ENCODE measurements at places on chromosomes 6 and 20.
A peak's percentile ranks its signal among the peaks of the same experiment; 100 is the strongest.

DNA sequence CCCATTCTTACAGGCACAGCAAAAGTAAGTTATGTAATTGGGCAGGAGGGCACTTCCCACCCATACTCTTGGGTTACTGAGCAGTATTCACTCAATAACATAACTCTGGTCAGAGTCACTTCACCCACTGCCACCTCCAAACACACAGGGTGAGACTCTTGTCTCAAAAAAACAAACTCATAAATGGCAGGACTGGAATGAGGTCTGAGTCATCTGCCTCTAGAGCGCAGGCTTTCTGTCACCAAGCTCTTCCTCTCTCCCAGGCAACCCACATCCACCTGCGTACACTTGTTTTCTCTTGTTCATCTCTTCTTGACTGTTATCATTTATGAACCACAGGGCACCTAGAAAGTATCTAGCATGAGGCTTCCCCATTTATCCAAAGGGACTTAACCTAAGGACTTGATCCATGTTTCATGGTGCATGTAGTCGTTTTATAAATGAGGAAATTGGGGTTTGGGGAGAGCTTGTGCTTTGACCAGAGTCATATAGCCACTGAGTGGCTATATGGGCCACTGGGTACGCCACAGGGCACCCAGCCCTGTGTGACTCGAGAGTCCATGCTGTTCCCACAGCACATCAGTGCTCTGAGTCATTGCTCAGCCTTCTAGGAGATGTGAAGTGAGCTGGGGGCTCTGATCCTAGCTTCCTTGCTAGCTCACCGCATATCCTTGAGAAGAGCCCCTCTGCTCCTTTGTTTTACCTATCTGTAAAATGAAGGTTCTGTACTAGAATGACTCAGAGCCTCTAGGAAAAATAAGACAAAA is 22.4 kb downstream of the C20orf173 start:
- no peak for DNase-seq

GRCh38 chr6:169854813-169855212 is 103.4 kb downstream of the ERMARD start:
- DNase-seq: no peak

GRCh38 chr20:20237093-20237959 is 130.6 kb upstream of the INSM1 start:
- DNase-seq: peak; percentile 33

DNA sequence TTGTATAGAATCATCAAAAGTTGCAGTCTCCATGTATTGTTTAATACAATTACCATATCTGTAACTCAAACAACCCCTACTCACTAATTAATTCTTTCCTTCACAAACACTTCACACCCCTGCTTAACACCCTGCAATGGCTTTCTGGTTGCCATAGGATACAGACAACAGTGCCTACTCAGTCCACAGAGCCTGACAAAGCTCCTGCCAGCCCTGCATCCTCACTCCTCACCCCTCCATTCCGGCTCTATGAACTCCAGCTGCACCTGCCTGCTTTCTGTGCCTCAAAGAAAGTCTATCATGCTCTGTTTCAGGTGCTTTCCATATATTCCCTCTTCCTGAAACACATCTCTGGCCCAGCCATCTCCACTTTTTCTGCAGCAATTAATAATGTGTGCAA is 253.4 kb downstream of the HACE1 start:
- DNase-seq: peak; percentile 73

DNA sequence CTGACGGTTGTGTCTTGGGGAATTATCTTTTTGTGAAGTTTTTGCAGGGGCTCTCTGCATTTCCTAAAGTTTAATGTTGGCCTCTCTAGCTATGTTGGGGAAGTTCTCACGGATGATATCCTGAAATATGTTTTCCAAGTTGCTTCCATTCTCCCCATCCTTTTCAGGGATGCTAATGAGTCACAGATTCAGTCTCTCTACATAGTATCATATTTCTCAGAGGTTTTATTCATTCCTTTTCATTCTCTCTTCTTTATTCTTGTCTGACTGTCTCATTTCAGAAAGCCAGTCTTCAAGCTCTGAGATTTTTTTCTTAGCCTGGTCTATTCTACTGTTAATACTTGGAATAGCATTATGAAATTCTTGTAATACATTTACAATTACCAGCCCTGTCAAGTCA is 61.3 kb downstream of the UNC5CL start:
- no peak for DNase-seq

GRCh38 chr20:47606983-47607613 is 105.4 kb downstream of the NCOA3 start:
- DNase-seq: no peak

GRCh38 chr6:15090145-15090579 is 155.7 kb upstream of the JARID2 start:
- DNase-seq: no peak

- DNase-seq: peak; percentile 68
Observed at GRCh38 chr20:25220021-25220730, 24.7 kb downstream of the ENTPD6 start.

GRCh38 chr6:13338038-13338437 is 9.7 kb upstream of the TBC1D7 start:
- DNase-seq: no peak

- no peak for DNase-seq
Observed at GRCh38 chr6:4986999-4987398, 16.8 kb downstream of the RPP40 start.

DNA sequence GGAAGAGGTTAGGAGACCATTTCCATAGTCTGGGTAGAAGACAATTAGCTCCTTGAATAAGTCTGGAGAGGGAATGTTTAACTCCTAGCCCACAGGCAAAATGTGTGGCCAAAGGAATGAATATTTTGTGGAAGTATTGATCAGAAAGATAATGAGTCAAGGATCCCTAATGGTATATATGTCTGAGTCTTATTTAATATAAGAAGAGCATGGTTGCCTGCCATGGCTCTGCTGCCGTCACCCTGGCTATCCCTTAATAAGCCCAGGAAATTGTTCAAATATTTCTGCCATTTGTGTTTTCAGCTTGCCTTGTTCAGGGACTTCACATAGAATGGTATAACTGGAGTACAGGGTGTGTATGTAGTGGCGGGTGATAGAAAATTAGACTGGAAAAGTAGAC is 18.1 kb upstream of the CALHM6 start:
- DNase-seq: no peak

- no peak for DNase-seq
Observed at GRCh38 chr6:13081189-13081563, 247.2 kb downstream of the TBC1D7 start.

- DNase-seq: no peak
Observed at GRCh38 chr6:168415098-168415992, 25.6 kb upstream of the SMOC2 start.

GRCh38 chr20:14664101-14664500 is 326.7 kb upstream of the FLRT3 start:
- DNase-seq: no peak

DNA sequence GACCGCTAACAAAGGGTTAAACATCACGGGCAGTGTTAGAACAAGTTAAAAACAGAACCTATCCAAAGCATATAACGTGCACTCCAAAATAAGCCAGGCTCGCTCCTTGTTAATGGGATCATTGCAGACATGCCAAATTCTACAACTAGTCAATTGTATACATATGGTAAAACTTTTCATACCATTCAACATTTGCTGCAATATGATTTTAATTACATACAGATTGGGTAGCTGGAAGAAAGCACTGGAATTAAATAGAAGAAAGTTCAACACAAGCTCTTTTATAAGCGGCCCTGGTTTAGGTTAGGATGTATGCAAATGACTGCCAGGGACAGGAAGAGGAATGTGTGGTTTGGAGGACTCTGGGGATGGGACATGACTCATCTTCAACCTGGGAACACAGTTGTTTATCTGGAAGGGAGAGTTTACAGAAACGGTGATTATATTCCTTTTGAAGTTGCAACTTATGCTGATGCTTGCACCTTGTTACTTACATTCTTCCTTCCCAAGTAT is 62.5 kb upstream of the TIAM2 start:
- no peak for DNase-seq

GRCh38 chr6:170037541-170038250 is 253.2 kb downstream of the DLL1 start:
- no peak for DNase-seq

DNA sequence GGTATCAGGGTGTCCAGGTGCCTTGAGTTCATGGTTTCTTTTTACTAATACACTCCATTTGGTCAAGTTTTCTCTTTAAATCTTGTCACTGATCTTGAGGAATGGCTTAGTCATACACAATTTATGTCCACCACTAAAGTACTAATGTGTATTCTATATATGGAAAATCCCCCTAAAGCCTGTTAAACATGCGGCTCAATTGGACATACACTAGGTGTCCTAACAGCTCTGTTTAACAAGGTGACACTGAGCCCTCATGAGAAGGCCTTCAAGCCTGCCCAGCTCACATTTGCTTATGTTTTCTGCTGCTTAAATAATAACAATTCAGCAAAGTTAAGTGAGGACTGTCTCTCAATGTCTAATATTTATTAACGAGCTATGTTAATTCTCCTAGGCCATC is 31.5 kb downstream of the PDE7B start:
- DNase-seq: no peak

DNA sequence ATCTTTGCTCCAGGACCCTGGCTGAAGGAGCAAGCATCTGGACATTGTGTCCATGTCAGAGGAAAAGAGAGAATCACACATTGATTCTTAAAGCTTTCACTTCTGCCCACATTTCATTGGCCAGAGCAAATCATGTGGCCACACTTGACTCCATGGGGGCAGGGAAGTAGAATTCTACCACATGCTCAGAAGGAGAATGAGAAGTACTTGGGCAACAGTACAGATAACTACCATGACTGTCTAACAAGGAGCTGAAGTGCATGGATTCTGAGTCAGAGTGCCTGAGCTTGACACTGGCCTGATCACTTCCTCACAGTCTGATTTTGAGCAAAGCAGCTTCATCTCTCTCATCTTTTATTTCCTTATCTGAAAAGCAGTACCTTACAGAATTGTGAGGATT is 38.6 kb downstream of the GHRH start:
- no peak for DNase-seq

DNA sequence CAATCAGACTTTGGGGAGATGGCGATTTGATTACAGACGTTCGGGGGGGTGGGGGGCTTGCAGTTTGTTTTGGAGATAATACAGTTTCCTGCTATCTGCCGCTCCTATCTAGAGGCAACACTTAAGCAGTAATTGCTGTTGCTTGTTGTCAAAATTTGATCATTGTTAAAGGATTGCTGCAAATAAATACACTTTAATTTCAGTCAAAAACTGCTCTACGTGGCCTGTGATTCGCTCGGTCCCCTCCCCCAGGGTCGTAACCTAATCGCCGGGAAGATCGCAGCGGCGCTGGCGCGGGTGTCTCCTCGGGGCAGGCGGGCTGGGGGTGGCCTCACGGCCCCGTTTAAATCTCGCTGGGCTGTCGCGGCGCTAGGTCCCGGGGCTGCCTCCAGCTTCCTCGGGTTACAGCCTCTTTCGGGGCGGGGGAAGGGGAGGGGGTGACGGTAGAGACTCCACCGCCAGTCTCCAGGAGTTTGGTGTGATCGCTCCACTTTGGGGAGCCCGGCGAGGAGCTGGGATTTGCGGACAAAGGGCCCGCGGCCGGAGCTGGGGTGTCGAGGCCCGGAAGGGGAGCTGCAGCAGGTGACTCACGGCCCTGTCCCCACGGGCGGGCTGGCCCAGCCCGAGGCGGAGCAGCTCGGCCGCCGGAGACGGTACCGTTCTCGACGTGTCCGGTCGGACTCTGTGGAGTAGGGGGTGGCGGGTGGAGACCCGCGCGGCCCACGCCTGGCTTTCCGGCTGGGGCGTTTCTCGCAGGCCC is 4.2 kb downstream of the FOXC1 start:
- no peak for DNase-seq

- DNase-seq: no peak
Observed at GRCh38 chr6:104421650-104422049, 438.1 kb downstream of the HACE1 start.

DNA sequence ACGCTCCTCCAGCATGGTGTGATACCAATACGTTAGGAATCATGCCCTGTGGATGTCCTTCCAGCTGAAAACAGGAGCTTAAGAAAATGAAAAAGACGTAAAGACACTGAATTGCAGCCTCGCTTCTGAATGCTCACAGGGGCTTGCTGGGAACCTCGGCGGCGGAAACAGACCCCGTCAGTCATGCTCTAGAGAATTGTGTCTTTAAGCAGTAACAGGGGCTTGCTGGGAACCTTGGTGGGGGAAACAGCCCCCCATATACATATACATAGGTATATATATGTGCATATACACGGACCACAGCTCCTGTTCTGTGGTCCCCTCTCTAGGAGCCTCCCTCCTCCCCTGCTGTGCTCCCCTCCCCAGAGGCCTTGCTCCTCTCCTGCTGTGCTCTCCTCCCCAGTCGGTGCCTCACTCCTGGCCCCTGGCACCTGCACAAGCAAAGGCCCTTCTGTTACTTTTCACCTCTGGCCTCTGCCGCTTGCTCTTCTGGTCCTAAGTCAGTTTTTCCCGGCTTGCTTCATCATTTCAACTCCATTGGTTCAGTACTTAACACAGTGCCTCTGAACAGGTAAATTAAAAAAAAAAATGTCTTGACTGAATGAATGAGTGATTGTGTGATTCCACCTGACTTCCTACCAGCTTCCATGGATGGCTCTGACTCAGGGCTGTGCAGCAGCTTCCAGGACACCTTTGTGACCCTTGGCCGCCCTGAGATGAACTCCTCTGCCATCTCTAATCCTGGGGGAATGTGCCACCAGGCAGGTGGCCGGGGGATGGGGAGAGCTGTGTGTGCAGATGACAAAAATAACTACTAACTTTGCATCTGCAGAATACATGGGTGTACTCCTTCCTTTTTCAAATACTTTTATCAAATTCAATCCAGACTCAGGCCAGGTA is 246.1 kb downstream of the SMOC2 start:
- no peak for DNase-seq

- DNase-seq: no peak
Observed at GRCh38 chr6:109714166-109714565, 23.1 kb downstream of the FIG4 start.

DNA sequence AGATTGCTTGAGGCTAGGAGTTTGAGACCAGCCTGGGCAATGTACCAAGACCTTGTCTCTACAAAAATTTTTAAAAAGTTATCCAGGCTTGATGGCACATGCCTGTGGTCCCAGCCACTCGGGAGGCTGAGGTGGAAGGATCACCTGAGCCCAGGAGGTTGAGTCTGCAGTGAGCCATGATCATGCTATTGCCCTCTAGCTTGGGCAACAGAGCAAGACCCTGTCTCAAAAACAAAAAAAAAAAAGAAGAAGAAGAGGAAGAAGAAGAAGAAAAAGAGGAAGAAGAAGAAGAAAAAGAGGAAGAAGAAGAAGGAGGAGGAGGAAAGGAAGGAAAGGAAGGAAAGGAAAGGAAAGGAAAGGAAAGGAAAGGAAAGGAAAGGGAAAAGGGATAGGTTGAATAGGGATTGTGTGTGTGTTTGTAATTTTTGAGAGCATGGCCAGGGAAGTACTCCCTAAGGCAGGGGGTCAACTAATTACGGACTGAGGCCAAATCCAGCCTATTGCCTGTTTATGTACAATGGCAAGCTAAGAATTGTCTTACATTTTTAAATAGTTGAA is 43.0 kb upstream of the ZNF217 start:
- DNase-seq: no peak

GRCh38 chr6:159473475-159474263 is 219.4 kb downstream of the SOD2 start:
- no peak for DNase-seq

- no peak for DNase-seq
Observed at GRCh38 chr20:57661746-57662455, 41.7 kb upstream of the ZBP1 start.
